Activated CD8-positive, alpha-beta T cell treated with anti-CD3 and anti-CD28 coated beads for 36 hours (primary cell): ENCODE measurements at places on chromosomes 12 and 14. TPM values are rescaled to one million over a fixed set of nuclear protein-coding genes. Genes with fewer than 3 reads are reported as not detected.
A peak's percentile ranks its signal among the peaks of the same experiment; 100 is the strongest.

CLEC4E gene
- not detected for total RNA-seq

CYP27B1 gene
- total RNA-seq, result 7.9 TPM

PUS1 gene
- total RNA-seq, result 71.7 TPM

MFAP5 gene
- total RNA-seq, result not detected

SCNN1A gene
- 3.8 TPM for total RNA-seq

CAPZA3 gene
- not detected for total RNA-seq

C12orf54 gene
- not detected for total RNA-seq

KRT71 gene
- not detected for total RNA-seq

GRCh38 chr12:45975506-45975905 lies 14.9 kb downstream of the SCAF11 start:
- H3K27ac ChIP-seq, result no peak overlapping the region
- DNase-seq, result no peak
- peaks cover 81% of the 10 kb centered on the region for H3K4me1 ChIP-seq
- H3K36me3 ChIP-seq, result peaks cover 50% of the 10 kb centered on the region

GRCh38 chr12:32836710-32837109 lies 59.9 kb downstream of the PKP2 start:
- no peak overlapping the region for H3K4me3 ChIP-seq
- no peaks in the 10 kb centered on the region for H3K27me3 ChIP-seq
- no peak overlapping the region for H3K27ac ChIP-seq
- H3K36me3 ChIP-seq, result no peaks in the 10 kb centered on the region
- no peak for DNase-seq

- no peak overlapping the region for H3K27ac ChIP-seq
- H3K27me3 ChIP-seq, result no peaks in the 10 kb centered on the region
- DNase-seq, result no peak
- no peaks in the 10 kb centered on the region for H3K4me1 ChIP-seq
- H3K4me3 ChIP-seq, result no peak overlapping the region
- H3K36me3 ChIP-seq, result no peaks in the 10 kb centered on the region
Observed at GRCh38 chr12:91630596-91631293, 448.1 kb upstream of the DCN start.

- peaks cover 10% of the 10 kb centered on the region for H3K4me1 ChIP-seq
- no peak overlapping the region for H3K4me3 ChIP-seq
- no peak for DNase-seq
- no peaks in the 10 kb centered on the region for H3K27me3 ChIP-seq
Observed at GRCh38 chr12:57123813-57124212, 4.5 kb upstream of the LRP1 start.

DNA sequence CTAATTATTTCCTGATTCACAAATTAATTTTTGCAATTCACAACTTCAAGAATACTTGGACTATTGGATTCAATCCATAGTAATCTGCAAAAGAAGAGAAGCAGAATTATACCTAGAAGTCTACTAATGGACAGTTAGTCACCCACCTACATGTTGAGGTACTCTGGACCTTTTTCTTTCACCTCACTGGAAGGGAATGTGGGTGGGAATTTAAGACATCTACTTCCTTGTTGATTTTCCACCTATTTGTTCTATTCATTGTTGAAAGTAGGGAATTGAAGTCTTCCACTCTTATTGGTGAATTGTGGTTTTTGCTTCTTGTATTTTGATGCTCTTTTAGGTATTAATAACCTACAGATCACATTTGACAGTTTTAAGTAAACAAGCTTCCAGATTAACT lies 11.0 kb downstream of the RESF1 start:
- H3K4me3 ChIP-seq, result no peak overlapping the region
- H3K4me1 ChIP-seq, result peaks cover 66% of the 10 kb centered on the region
- peaks cover 81% of the 10 kb centered on the region for H3K36me3 ChIP-seq
- H3K27ac ChIP-seq, result peak overlapping the region; percentile 87
- no peaks in the 10 kb centered on the region for H3K27me3 ChIP-seq

DNA sequence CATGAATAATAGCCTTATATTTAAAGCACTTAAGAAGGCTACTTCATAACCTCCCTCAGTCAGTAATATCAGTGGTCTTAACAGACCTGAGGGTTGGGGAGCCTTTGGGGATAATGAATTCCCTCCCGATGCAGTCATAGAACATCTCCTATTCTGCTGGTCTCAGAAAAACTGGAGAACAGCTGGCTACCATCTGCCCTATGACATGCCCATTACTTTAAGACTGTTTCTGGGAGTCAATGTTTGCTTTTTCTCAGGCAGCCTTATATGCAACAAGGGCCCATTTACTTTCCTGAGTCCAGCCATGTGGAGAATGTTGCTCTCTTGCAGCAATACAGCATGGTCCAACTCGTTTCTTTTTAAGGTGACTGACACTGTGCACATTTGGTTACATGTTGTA lies 161.7 kb upstream of the PARP11 start:
- H3K36me3 ChIP-seq, result no peaks in the 10 kb centered on the region
- H3K27ac ChIP-seq, result no peak overlapping the region
- no peak overlapping the region for H3K4me3 ChIP-seq

DNA sequence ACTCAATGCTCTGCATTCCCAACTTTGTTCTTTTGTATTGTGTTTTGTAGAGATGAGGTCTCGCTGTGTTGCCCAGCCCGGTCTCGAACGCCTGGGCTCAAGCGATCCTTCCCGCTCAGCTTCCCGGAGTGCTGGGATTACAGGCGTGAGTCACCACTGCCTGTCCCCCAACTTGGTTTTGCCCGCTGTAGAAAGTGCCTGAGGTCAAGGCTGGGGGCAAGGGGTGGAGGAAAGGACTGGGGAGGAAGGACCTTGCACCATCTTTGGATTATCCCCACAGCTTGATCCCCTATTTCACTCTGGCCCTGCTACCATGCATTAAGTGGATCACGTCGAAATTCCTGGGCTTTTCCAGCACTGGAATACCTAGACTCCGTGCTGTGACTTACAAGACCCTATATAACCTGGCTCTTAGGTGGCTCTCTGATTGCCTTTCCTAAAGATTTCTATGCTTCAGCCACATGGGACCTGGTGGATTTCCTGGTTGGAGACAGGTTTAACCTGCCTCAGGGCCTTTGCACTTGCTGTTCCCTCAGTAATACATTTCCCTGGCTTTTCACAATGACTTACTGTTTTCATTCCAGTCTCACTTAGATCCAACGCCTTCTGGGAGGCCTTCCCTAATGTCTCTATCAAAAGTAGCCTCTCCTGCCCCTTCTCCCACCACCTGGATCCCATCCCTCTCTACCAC lies 608 bp upstream of the PIANP start:
- peak overlapping the region; percentile 63 for H3K4me3 ChIP-seq
- H3K27me3 ChIP-seq, result peaks cover 52% of the 10 kb centered on the region
- DNase-seq, result no peak
- H3K36me3 ChIP-seq, result no peaks in the 10 kb centered on the region

GRCh38 chr12:37666069-37666781 lies 650.3 kb upstream of the ALG10B start:
- DNase-seq, result no peak
- no peaks in the 10 kb centered on the region for H3K4me1 ChIP-seq
- no peaks in the 10 kb centered on the region for H3K27me3 ChIP-seq

GRCh38 chr14:67331368-67332125 lies 28.1 kb downstream of the ATP6V1D start:
- H3K36me3 ChIP-seq, result peaks cover 23% of the 10 kb centered on the region
- H3K4me3 ChIP-seq, result no peak overlapping the region
- no peaks in the 10 kb centered on the region for H3K4me1 ChIP-seq
- DNase-seq, result no peak
- no peaks in the 10 kb centered on the region for H3K27me3 ChIP-seq
- H3K27ac ChIP-seq, result no peak overlapping the region

- peaks cover 5% of the 10 kb centered on the region for H3K27me3 ChIP-seq
- H3K4me1 ChIP-seq, result peaks cover 18% of the 10 kb centered on the region
- DNase-seq, result no peak
- no peak overlapping the region for H3K4me3 ChIP-seq
- H3K36me3 ChIP-seq, result peaks cover 2% of the 10 kb centered on the region
Observed at GRCh38 chr14:34013721-34014060, 62.8 kb upstream of the EGLN3 start.

DNA sequence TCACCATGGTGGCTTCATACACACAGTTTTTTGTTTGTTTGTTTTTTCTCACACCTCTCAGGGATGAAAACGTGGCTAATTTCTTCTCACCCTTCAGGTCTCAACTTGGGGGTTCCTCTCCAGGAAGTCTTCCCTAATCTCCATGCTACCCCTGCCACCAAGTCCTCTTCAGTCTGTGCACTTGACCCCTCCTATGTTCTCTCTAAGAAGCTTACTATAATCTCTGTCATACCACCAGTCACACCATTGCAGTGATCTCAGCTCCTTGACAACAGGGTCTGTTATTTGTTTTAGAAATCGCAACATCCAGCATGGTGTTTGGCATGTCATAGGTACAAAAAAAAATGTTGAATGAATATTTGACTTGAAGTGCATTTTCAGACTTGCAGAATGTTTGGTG lies 83.4 kb downstream of the PRORP start:
- no peaks in the 10 kb centered on the region for H3K27me3 ChIP-seq
- DNase-seq, result no peak
- peaks cover 32% of the 10 kb centered on the region for H3K4me1 ChIP-seq
- H3K36me3 ChIP-seq, result peaks cover 8% of the 10 kb centered on the region
- no peak overlapping the region for H3K4me3 ChIP-seq

- H3K4me3 ChIP-seq, result no peak overlapping the region
- no peak overlapping the region for H3K27ac ChIP-seq
- H3K4me1 ChIP-seq, result no peaks in the 10 kb centered on the region
- DNase-seq, result no peak
Observed at GRCh38 chr14:37721976-37722659, 126.7 kb downstream of the TTC6 start.

DNA sequence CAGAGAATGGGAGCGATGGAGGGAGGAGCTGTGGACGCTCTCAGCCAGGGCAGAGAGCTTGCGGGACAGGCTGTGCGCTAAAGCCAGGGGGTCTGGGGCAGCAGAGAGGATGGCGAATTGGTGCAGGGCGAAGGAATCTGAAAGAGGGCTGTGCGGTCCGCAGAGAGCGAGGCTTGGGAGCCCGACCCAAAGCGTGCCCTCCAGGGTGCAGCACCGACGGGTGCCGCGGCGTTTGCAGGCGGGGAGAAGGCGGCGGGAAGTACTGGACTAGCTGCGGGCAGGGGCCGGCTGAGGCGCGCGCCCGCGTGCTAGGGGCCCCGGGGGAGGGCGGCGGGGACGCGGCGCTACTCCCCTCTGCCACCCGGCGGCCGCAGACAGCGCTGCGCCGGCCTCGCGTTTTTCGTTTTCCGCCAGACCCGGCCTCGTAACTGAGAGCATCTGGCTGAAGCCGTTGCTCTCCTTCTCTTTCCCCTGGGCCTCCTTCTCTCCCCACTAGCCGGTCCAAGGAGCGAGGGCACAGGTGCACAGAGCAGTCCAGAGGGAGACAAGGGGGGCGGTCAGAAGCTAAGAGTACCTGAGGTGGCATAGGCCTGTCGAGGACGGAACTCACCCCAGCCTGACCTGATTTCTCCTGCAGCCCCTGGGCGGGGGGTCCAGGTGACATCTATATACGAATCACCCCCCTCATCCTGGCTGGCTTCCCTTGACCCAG lies 24.9 kb downstream of the SLC6A12 start:
- peaks cover 4% of the 10 kb centered on the region for H3K4me1 ChIP-seq
- peak overlapping the region; percentile 41 for H3K4me3 ChIP-seq
- no peak overlapping the region for H3K27ac ChIP-seq
- DNase-seq, result peak; percentile 50
- peaks cover 15% of the 10 kb centered on the region for H3K27me3 ChIP-seq
- no peaks in the 10 kb centered on the region for H3K36me3 ChIP-seq

DNA sequence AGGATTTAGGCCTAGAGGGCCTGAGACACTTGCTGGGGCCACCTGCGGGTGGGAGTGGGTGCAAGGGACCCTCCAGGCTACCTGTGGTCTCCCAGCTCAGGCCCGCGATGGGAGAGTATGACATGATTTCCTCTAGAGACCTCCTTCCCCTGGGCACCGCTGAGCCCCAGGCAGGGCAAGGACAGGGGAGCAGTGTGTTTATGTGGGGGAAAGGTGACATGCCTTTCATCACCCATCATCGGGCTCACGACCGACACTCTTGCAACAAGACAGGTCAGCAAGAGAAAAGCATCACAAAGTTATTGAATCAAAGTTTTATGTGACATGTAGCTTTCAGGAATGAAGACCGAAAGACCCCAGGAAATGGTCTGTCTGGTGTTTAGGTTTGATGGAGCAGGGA lies 19.9 kb downstream of the SH2B3 start:
- H3K4me1 ChIP-seq, result peaks cover 64% of the 10 kb centered on the region
- peaks cover 38% of the 10 kb centered on the region for H3K36me3 ChIP-seq
- peak overlapping the region; percentile 2 for H3K4me3 ChIP-seq
- peak; percentile 36 for DNase-seq

DNA sequence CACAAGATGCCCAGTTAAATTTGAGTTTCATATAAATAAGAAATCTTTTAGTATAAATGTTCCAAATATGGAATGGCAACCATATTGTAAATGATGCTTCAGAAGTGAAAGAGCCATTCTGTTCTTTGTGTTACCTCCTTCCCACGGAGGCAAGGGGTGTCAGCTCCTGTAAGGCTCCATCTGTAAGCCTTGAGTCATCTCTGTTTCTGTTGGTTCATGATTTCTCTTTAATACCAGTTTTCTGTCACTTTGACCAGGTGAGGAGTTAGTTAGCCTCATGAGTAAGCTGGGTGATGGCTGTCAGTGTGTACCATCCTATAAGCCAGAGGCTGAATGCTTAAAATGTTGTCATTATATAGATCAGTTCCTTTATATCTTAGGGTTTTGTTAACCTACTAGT lies 61.9 kb downstream of the TMEM30B start:
- no peak overlapping the region for H3K4me3 ChIP-seq
- H3K27me3 ChIP-seq, result peaks cover 30% of the 10 kb centered on the region
- DNase-seq, result peak; percentile 5
- no peak overlapping the region for H3K27ac ChIP-seq

DNA sequence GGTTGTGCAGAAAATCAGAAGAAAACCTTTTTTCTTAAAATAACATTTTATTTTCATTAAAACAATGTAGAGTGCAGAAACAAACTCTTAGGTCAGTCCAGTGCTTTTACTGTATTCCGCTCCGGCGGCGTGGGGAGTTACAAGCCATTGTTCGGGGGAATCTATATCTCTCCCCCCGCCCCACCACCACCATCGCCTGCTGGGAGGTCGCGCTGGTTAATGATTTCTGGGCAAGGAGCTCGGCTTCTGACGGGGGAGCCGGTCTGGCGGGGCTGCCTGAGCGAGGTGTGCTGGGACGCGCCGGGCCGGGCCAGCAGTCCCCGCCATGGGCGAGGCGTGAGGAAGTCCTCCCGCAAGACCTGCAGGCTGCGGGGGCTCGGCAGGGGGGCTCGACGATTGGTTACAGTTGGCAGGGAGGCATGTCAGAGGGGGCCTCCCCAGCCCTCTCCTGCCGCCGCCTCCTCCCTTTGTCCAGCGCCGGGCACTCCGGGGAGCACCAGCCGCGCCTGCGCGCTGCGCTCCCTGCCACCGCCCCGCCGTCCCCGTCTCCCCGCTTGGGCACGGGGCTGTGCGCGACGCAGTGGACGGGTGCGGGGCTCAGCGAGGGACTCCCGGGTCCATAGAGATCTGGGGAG lies 1.0 kb upstream of the DUSP6 start:
- H3K27me3 ChIP-seq, result peaks cover 14% of the 10 kb centered on the region
- H3K36me3 ChIP-seq, result peaks cover 21% of the 10 kb centered on the region
- peaks cover 33% of the 10 kb centered on the region for H3K4me1 ChIP-seq
- H3K4me3 ChIP-seq, result peak overlapping the region; percentile 94
- H3K27ac ChIP-seq, result peak overlapping the region; percentile 93
